ENCODE measurements at places on chromosomes 5 and 9.

DNA sequence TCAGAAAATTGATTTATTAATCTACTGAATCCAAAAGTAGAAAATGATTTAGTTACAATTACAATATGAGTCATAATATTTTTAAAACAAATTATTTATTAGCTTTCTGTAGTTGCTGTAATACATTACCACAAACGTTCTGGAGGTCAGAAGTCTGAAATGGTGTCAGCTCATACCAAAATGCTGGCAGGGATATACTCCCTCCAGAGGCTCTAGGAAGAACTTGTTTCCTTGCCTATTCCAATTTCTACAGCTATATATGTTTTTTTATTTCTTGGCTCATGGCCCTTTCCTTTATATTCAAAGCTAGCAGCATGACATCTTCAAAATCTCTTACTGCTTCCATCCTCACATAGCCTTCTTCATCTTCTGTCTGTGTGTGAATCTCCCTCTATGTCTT is 667.9 kb upstream of the ITGA1 start:
- no peak for DNase-seq

- DNase-seq = peak; percentile 32
These were observed 13.1 kb upstream of the IFNA14 start for GRCh38 chr9:21252721-21253547.

GRCh38 chr5:50751064-50751657 is 84.7 kb downstream of the PARP8 start:
- no peak for DNase-seq

GRCh38 chr9:135563039-135563476 is 1.5 kb downstream of the PAEP start:
- no peak for DNase-seq

- no peak for DNase-seq
These were observed 299.2 kb downstream of the BNC2 start for GRCh38 chr9:16571127-16571802.

- no peak for DNase-seq
These were observed 145.8 kb downstream of the ZDHHC21 start for GRCh38 chr9:14547245-14548060.

GRCh38 chr5:68593211-68593671 is 377.7 kb downstream of the PIK3R1 start:
- DNase-seq = no peak

GRCh38 chr5:149794487-149794971 is 64.4 kb downstream of the PPARGC1B start:
- DNase-seq = no peak

GRCh38 chr9:74556685-74557084 is 59.5 kb downstream of the RORB start:
- no peak for DNase-seq

DNA sequence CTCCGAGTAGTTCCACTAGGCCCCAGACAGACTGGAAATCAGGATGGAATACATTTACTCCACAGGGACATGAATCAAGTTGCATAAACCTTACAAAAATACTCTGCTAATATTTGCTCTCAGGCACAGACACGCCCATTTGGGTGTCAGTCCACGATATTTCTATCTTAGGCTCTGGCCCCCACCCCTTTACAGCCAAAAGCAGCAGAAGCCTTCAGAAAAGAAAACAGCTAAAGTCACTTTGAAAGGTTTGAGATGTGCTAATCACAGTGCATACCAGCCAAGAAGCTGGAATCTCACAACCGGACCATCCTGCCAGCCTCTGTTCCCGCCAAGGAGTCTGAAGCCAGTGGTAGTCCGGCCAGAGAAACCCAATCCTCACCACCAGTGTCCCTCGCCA is 22.6 kb downstream of the PTPN3 start:
- no peak for DNase-seq

DNA sequence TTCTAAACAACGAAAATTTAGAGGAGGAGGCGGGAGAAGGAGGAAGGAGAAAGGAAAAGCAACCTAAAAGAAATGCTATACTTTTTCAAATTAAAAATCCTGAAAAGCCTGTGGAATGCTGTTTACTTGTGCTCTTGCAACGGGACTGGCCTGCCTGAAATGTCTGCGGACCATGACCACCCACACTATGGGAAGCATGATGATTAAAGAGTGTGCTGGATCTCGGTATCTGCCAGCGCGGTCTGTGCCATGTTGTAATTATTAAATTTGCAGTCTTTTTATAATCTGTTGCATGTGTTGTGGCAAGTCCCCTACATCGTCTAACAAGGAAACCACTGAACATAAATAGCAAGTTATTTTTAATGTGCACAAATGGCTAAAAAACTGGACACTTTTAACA is 111.4 kb downstream of the FANCC start:
- DNase-seq = no peak

- DNase-seq = no peak
These were observed 127.1 kb downstream of the DPYSL3 start for GRCh38 chr5:147382776-147383175.

DNA sequence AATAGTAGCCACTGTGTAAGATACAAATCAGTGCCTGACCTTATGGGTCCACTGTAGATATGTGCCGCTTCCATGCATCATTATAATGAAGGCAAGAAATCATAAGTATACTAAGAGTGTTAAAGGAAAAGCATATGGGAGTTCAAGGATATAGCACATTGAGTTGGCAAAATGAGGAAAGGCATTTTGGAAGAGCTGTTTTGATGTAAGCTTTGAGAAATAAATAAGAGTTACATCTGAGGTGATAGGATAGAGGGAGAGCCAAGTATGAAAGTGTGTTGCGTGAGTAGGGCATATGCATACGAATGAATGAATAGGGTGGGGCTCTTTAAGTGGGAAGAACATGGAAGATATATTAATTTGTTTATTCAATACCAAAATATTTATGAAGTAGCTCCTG is 101.0 kb upstream of the DMAC1 start:
- no peak for DNase-seq

DNA sequence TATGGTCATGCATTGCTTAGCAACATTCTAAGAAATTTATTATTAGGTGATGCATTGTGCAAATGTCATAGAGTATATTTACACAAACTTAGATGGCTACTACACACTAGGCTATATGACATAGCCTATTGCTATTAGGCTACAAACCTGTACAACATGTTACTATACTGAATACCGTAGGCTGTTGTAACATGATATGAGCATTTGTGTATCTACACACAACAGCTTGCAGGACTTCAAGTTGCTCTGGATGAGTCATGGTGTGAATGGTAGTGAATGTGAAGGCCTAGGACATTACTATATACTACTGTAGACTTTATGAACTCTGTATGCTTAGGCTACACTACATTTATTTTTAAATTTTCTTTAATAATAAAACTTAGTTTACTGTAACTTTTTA is 107.2 kb upstream of the MAMDC2 start:
- no peak for DNase-seq

DNA sequence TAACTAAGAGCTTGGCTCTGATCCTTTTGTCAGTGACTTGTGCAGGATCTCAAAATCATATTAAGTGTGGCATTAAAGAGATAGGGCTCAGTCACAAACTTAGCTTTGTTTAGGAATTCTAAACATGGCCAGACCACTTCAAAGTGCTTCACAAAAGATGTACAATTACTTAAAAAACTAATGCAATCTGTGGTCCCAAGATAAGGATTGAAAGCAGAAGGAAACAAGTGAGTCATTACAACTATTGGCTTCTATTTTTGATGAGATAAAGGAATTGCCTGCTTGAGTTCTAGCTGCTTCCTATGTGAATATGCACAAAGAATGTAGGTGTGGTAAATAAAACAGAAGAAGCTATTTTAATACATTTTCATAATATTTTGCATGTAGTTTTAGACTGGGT is 44.9 kb upstream of the SLC12A2 start:
- DNase-seq = no peak

- no peak for DNase-seq
These were observed 188.3 kb downstream of the CNTLN start for GRCh38 chr9:17322882-17323864.

DNA sequence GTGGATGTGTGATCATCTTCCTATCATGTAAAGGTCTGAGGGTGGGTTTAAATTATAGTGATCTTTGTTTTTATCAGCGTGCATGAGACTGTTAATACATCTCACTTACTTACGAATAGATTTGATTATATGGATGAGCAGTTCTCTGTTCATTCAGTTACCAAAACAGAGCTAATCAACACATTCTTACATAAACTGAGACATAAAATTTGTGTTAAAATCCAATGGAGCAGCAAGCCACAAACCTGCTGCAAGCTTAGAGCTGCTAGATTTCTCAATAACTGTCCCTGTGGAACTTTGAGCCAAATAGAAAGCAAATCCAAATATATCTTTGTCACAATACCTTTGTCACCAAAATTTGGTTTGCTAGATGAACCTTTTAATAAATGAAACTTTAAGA is 50.1 kb downstream of the NUDT12 start:
- DNase-seq = no peak

DNA sequence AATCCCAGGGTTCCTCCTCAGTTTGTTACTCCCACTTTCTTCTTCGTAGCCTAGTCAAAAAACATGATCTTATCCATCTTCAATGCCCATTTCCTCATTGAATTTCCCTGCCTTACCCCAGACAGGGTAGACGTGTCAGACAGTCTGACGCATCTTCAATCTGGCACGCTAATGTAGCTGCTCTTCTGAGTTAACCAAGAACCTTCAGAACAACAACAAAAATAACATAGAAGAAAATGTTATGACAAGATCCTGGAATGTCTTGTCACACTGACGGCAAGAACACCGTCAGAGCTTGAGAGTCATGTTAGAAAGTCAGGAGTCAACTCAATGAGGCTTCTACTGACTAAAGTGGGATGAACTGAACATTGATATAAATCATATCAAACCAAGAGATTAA is 122.7 kb upstream of the SPDL1 start:
- no peak for DNase-seq

DNA sequence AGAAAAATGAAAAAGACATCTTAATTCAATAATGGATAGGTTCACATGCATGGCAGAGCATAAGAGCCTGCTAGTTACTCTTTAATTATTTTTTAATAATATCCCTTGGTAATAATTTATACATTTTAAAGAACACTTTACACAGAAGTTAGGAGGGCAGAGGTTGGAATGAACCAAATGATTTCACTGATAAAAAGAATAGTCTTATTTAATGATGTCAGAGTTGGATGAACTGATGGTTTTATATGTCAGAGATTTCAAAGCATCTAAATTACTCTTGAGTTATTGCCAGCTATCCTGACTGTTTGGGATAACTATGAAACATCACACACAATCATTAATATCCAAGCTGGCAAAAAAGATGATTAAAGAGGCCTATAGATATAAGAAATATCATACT is 244.8 kb downstream of the CSNK1G3 start:
- no peak for DNase-seq

- DNase-seq = no peak
These were observed 3.8 kb downstream of the RGMB start for GRCh38 chr5:98777295-98777694.

GRCh38 chr9:121541256-121541655 is 41.6 kb upstream of the GGTA1 start:
- no peak for DNase-seq

GRCh38 chr5:68502531-68502930 is 287.0 kb downstream of the PIK3R1 start:
- no peak for DNase-seq

- peak; percentile 25 for DNase-seq
These were observed 163.8 kb upstream of the KLF4 start for GRCh38 chr9:107653263-107653821.

DNA sequence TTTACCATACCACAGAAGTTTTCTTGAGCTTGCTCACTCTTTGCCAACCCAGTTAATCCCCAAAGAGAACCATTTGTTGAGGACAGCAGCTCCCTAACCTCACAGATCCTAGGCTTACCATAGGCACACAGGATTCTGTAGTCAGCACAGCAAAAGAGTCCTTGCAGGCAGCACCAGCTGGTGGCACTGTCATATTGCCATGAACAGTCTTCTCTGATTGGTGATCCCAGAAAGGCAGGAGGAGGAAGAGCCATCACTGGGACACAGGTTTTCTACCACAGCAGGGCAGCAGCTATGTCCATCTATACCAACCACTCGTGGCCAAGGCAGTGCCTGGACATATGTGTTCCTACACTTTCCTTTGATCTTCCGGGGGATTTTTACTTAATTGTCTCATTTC is 297.1 kb upstream of the CD180 start:
- DNase-seq = peak; percentile 44

DNA sequence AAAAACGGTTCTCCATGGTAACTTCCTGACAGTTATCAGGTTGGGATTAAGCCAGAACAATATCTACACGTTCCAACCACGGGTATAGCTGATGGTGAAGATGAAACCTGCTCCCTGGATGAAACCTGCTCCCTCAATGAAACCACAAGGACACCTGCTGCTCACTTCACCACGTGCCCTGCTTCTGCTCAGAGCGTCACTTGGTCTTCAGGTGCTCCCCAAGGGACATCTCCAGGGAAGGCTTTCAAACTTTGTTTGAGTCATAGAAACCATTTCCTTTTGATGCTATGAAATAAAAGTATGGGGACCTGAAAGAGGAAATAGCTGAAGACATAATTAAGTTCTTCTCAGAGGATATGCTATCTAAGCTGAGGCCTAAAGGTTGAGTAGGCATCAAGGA is 242.4 kb downstream of the MED10 start:
- DNase-seq = no peak

GRCh38 chr5:25694801-25695200 is 1050.0 kb upstream of the CDH10 start:
- DNase-seq = no peak

- DNase-seq = peak; percentile 53
These were observed 12.7 kb downstream of the VAV2 start for GRCh38 chr9:133979273-133979920.

DNA sequence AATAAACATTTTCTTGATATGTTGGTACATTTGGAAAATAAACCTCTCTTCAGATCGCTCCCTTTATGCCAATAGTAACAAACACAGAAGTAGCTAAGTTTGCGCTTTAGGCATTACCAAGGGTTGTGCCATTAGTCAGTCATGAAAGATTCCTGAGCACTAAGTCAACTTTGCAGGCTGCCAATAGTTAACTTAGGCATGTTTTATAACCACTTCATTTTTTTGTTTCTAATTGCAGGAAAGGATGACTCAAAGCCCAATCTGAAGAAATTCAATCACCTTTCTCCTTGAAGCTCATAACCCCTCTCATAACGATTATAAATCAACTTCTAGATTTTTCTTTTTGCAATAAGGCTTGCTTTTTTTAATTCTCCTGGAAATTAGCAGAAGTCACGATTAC is 517.0 kb downstream of the AGTPBP1 start:
- DNase-seq = no peak

DNA sequence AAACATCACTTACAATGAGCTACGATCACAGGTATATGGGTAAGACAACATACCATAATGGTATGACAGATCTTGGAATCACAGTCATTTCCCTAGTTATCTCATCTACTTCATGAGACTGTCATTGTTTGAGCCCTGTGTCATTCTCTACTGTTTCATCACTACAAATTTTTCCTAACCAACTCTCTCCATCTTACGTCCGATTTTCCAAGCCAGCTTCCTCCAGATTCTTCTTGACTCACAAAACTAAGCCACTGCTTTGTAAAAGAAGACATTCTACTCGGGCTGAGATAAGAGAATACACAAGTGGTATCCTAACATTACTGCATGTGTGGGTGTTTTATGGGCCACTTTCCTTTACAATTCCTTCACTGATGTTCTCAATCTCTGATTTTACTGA is 49.6 kb downstream of the SERINC5 start:
- DNase-seq = no peak

GRCh38 chr5:95713960-95714710 is 17.0 kb upstream of the RHOBTB3 start:
- DNase-seq = no peak
